ENCODE measurements at places on chromosomes 1 and 21.

GRCh38 chr1:222911866-222912265 lies 97.0 kb downstream of the DISP1 start:
- DNase-seq, result no peak

DNA sequence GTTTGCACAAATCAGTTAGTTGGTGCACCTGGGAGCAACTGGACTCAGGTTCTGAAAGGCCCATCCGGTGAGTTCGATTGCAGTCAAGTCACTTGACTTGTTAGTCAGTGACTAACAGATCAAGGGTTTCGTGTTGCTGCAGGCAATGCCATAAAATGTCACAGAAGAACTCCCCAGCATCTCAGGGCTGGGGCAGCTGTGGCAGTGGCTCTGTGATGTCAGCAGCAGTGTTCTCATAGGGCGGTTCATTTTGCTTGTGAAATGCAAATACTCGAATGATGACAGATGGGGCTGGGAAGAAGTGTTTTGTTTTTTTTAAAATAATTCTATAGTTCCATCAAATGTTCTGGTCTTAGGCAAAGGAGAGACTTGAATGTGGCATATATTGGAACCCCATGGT lies 287.8 kb downstream of the LMX1A start:
- DNase-seq, result no peak

- DNase-seq, result no peak
These were observed 30.0 kb downstream of the SLC27A3 start for GRCh38 chr1:153805042-153805745.

GRCh38 chr1:76833151-76833550 lies 34.1 kb upstream of the ST6GALNAC5 start:
- no peak for DNase-seq

GRCh38 chr21:21860888-21861287 lies 862.7 kb downstream of the NCAM2 start:
- no peak for DNase-seq

- peak; percentile 13 for DNase-seq
These were observed 24.0 kb downstream of the RGS7 start for GRCh38 chr1:241332987-241333386.

GRCh38 chr1:71307451-71307850 lies 226.6 kb upstream of the ZRANB2 start:
- no peak for DNase-seq

- DNase-seq, result no peak
These were observed 156.0 kb upstream of the JUN start for GRCh38 chr1:58939666-58940370.

GRCh38 chr1:114076308-114076707 lies 77.4 kb downstream of the SYT6 start:
- no peak for DNase-seq

- DNase-seq, result no peak
These were observed 13.4 kb downstream of the CLEC20A start for GRCh38 chr1:178483251-178483957.

- no peak for DNase-seq
These were observed 489.3 kb upstream of the VAMP3 start for GRCh38 chr1:7281821-7282220.

GRCh38 chr1:241706967-241707366 lies 54.9 kb downstream of the WDR64 start:
- no peak for DNase-seq

DNA sequence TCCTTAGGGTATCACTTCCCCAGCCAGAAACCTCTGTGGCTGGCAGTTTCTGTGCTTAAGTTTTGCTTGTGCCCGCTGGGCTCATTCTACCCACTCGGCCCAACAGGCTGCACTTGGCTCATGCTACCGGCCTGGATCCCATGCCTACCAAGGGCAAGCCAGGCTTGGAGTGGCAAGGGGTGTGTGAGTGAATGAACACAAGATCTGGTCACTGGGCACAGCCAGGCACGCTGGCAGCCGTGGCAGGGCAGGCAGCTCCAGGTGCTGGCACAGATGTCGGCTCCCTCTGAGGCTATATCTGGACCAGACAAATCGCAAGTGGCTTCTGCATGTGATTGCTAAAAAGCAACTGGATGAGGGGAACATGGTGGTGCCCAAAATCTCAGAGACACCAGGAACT lies 740.5 kb upstream of the B3GALT2 start:
- DNase-seq, result no peak

DNA sequence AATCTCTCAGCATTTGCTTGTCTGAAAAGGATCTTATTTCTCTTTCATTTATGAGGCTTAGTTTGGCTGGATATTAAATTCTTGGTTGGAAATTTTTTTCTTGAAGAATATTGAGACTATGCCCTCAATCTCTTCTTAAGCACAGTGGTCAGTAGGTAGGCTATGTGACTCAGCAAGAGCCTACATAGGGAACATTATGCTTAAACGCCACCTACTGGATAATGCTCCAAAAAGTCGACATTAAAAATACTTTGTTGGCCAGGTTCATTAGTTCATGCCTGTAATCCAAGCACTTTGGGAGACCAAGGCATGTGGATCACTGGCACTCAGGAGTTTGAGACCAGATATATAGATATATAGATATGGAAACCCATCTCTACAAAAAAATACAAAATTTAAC lies 678.0 kb upstream of the USP24 start:
- no peak for DNase-seq

DNA sequence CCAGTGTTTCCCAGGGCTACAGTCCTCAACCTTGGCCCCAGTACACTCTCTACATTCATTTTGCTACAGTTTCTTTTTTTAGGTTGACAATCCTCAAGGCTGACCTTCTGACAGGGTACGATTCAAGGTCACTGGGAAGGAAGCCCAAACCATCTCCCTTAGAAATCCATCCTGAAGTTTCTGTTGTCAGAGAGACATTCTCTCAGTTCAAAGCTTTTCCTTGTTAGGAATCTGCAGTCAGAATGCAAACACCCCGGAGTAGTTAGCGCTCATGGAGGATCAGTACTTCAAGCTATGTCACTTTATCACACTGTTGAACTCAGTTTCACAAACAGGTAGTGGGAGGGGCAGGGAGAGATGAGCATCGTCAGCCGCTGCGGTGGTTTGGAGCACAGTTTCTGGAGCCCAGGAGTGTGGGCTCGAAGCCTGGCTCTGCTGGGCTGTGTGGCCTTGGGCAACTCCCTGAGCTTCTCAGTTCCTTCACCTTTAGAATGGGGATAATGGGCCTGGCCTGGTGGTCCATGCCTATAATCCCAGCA lies 4.2 kb downstream of the SLC2A5 start:
- DNase-seq, result no peak

GRCh38 chr1:174989536-174990220 lies 10.1 kb upstream of the CACYBP start:
- DNase-seq, result no peak

- no peak for DNase-seq
These were observed 87.9 kb downstream of the PDE4B start for GRCh38 chr1:65880611-65881010.

GRCh38 chr1:224338150-224338838 lies 8.3 kb upstream of the NVL start:
- DNase-seq, result no peak

DNA sequence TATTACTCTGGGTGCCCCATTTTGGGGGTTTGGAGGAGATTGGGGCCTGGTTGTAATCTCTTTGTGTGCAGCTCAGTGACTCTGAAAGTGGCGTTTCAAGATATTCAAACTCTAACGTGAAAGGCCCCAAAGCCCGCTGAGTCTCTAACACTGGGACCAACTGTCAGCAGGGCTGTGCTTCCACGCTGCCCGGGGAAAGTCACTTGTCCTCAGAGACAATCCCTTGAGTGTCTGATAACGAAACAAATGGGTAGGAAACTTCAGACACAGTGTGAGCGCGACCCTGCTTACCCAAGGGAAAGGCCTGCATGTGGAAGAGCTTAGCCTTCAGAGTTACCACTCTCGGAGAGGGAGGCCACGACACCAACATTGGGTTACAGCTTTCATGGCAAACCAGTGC lies 837 bp downstream of the UBASH3A start:
- DNase-seq, result no peak

DNA sequence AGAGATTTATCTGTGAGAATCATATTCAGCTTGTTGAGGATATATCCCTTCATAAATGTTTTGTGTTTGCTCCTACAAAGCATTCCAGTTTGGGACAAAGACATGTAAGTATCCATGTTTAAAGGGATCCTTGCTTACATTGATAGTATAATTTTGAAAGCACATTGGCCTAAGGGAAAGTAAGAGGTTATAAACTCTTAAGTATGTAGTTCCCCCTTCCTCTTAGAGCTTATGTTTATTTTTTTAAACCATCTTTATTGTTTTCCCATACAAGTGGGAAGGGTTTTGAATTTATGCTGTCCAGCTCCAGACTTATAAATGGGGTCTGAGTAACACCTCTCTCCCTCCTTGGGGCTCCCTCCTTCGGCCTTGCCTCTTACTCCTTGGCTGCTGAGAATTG lies 481.5 kb downstream of the LMO4 start:
- no peak for DNase-seq

DNA sequence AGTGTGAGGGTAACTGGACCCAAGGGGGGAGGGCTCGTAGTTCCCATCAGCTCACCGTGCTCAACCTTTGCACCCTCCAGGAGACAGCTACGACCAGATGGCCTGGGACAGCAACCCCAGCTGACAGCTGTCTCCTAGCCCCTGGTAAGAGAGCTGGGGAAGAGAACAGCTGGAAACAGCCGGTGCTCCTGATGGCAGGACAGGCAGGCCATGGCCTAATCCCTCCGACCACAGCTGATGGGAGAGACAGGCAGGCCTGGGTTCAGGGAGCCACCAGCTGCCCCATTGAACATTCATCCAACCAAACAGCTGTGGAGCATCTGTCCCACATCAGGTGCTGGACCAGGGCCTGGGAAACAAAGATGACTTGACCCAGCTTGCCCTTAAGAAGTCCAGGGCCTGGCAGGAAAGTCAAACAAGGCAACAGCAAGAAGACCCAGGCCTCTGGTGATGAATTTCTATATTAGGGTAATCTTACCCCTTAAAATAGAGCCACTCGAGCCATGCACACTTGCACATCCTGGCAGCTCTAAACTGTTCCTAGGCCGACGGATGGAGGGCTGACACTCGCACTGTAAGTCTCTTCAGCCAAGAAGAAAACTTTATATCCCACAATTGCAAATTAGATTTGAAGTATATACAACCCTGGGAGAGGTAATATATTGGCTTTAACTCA lies 12.2 kb downstream of the OLFML2B start:
- no peak for DNase-seq

DNA sequence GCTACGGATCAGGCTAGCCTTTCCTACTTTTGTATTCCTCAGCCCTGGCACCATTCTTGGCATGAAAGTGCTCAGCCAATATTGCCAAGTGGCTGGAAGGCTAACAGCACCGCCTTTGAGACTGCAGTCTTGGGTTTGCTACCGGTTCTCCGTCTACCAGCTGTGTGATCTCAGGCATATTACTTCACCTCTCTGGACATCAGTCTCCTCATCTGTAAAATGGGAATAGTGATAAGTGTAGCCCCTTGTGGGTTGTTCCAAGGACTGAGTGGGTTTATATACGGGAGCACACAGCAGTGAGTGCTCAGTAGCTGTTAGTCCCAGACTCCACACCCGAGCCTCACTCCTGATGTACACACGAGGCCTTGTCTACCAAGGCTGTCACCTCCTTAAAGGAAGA lies 13.7 kb downstream of the TFAP2E start:
- DNase-seq, result no peak

DNA sequence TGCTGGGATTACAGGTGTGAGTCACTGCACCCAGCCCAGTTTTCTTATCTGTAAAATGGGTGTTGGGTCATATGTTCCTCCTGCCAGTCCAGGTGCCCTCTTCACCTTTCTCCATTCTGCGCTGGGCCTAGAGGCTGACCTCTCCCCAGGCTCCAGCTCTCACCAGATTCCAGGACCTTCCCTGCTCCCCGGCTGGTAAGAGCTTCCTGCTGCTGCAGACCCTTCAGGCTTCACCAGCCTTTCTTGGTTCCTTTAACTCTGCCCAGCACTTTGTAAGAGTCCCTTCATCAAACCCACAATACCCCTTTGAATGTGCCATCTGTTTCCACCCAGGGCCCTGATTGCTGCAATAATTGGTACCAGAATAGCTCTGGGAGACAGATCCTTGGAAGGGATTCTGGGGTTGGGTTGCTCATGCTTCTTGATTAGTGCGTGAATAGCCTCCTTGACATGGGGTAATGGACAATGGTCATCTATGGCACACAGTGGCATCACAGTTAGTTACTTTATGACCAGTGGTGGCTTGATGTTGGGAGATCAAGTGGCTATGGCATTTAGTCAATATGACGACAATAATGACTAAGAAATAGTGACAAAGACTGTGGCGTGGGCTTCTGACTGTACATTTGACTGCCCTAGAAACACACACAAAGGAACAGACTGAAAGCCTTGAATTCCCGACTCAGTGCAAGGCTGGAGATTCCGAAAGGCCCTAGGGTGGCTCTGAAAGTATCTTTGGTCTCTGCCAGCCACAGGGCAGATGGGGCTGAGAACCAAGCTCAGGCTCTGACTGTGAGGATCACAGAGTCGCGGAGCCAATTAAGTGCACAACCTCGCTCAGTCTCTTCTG lies 67.3 kb downstream of the SLC9A1 start:
- DNase-seq, result no peak

GRCh38 chr1:115718011-115718754 lies 50.3 kb downstream of the CASQ2 start:
- DNase-seq, result no peak

GRCh38 chr21:14955936-14956520 lies 108.8 kb downstream of the NRIP1 start:
- DNase-seq, result no peak

DNA sequence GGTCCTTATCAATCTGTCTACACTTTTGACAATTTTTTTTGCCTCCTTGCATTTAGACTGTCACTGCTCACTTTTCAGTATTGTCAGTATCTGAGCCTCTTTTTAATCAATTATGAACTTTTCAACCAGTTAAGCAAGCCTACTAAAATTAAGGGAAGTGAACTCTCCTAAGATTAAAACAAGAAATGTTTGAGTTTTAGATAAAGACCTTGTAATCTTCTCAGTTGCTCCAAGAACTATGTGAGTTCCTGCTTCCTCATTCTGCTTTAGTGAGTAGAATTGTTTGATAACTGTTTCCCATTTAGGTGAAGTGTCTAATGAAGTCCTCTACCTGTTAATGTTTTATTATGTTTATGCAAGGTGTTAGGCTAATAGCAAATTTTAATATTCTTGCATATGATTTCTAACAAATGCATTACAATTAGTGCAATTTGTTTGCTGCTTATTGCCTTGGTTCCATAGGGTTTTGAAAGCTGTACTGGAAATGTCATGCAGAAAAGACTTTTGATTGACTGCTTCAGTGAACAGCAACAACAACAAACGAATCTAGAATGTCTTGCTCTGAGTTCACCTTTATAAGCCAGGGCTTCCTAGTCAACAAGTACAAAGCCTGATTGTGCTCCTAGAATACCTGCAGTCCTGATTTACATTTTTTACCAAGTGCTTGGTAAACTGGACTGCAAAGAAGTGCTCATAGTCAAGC lies 40.9 kb downstream of the PLA2G4A start:
- no peak for DNase-seq

DNA sequence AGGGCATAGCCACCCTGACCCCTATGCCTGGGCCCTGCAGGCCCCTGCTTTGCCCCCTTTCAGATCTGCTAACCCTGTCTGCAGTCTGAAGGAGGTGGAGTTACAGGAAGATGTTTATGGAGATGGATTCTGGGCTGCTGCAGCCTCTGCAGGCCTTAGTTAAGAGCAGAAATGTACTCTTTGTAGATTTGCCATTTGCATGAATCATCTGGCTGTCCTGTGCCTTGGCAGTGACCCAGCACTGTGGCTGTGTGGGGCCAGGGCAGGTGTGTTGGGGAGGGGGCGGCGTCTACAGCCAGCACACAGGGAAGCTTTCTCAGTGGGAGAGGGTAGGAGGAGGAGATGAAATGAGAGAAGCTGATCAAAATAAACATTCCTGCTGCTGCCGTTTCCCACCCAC lies 867.3 kb downstream of the PLA2G4A start:
- DNase-seq, result no peak
